ENCODE measurements at places on chromosomes 12 and 14.

GRCh38 chr12:1099158-1099557 lies 108.1 kb downstream of the ERC1 start:
- peaks cover 2% of the 10 kb centered on the region for H3K36me3 ChIP-seq
- no peak for DNase-seq
- H3K27ac ChIP-seq: no peak overlapping the region
- peaks cover 19% of the 10 kb centered on the region for H3K4me1 ChIP-seq
- no peak overlapping the region for H3K4me3 ChIP-seq

DNA sequence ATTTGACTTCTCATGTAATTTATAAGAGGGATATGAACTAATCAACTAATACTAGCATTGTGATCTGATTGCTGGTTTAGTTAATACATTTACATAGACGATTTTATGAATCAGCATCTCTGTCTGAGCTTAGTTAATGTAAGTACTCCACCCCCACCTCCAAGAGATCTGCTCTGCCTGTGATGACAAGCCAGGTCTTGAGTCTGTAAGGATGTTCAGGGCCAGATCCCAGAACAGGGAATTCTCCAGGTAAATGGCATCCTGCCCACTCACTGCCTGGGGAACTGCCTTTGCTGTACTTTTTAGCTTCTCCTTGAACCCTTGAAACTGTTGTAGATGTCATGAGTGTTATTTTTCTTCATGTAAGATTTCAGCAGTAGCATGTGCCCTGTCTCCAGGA lies 289.8 kb downstream of the RGS6 start:
- no peak for DNase-seq
- H3K27ac ChIP-seq: no peak overlapping the region
- no peak overlapping the region for H3K4me3 ChIP-seq
- H3K36me3 ChIP-seq: peaks cover 1% of the 10 kb centered on the region

- no peak overlapping the region for H3K4me3 ChIP-seq
- H3K4me1 ChIP-seq: peaks cover 2% of the 10 kb centered on the region
- DNase-seq: no peak
- H3K27me3 ChIP-seq: no peaks in the 10 kb centered on the region
- H3K27ac ChIP-seq: no peak overlapping the region
Measured at GRCh38 chr14:74691456-74691855, 21.4 kb downstream of the AREL1 start.

DNA sequence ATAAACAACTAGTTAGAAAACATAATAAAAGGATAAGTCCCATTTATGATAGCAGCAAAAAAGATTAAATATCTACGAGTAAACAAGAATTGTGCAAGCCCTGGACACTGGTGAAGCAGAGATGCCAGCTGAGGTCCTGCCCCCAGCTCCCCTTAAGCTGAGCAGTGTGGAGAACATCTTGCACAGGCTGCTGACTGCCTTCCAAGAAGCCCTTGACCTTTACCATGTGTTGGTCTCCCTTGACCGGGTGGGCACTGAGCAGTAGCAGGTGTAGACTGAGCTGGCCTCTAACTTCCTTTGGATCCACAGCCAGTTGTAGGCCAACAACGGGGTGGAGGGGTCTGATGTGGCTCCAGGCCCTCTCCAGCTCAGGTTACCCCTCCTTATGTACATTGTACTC lies 47.7 kb upstream of the PAPLN start:
- no peak overlapping the region for H3K4me3 ChIP-seq
- no peak for DNase-seq
- H3K27ac ChIP-seq: no peak overlapping the region
- H3K4me1 ChIP-seq: no peaks in the 10 kb centered on the region
- H3K27me3 ChIP-seq: no peaks in the 10 kb centered on the region
- peaks cover 30% of the 10 kb centered on the region for H3K36me3 ChIP-seq

- DNase-seq: peak; percentile 44
- peaks cover 37% of the 10 kb centered on the region for H3K27me3 ChIP-seq
- peak within 1 kb of the TSS; percentile 93 for H3K4me3 ChIP-seq
- H3K27ac ChIP-seq: peak within 1 kb of the TSS; percentile 68
Measured at GRCh38 chr14:59870277-59871165, at the start of gene RTN1. Gene RTN1 (minus strand): TSS chr14:59870776. CDS start chr14:59870630, 146 bp downstream.

GRCh38 chr14:55053018-55053417 lies 1.6 kb downstream of the MAPK1IP1L start:
- H3K4me3 ChIP-seq: peak overlapping the region; percentile 95
- peak overlapping the region; percentile 99 for H3K27ac ChIP-seq
- H3K36me3 ChIP-seq: peaks cover 20% of the 10 kb centered on the region
- no peaks in the 10 kb centered on the region for H3K27me3 ChIP-seq
- H3K4me1 ChIP-seq: peaks cover 23% of the 10 kb centered on the region
- DNase-seq: no peak

- DNase-seq: no peak
- peaks cover 22% of the 10 kb centered on the region for H3K27me3 ChIP-seq
- H3K36me3 ChIP-seq: no peaks in the 10 kb centered on the region
- no peak overlapping the region for H3K27ac ChIP-seq
- no peaks in the 10 kb centered on the region for H3K4me1 ChIP-seq
Measured at GRCh38 chr14:75375983-75376382, 51.8 kb upstream of the JDP2 start.

GRCh38 chr12:26205941-26206340 lies 10.6 kb downstream of the SSPN start:
- no peak overlapping the region for H3K27ac ChIP-seq
- H3K4me1 ChIP-seq: no peaks in the 10 kb centered on the region
- no peaks in the 10 kb centered on the region for H3K36me3 ChIP-seq
- H3K4me3 ChIP-seq: no peak overlapping the region

DNA sequence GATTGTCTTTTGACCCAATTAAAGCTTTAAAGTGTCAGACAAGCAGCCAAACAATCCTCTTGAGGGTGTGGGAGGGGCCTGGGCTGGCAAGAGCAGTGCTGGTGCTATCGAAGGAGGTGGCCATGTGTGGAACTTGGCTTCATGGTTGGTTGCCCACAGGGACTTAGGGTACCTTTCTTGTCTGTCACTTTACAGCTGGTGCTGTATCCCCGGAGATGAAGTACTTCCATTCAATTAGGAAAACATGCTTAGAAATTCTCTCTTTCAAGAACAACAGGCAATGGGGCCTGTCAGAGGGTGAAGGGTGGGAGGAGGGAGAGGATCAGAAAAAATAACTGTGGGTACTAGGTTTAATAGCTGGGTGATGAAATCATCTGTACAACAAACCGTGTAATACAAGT lies 86.5 kb downstream of the DAAM1 start:
- H3K4me3 ChIP-seq: no peak overlapping the region
- peaks cover 6% of the 10 kb centered on the region for H3K36me3 ChIP-seq
- H3K27me3 ChIP-seq: no peaks in the 10 kb centered on the region
- no peak overlapping the region for H3K27ac ChIP-seq

DNA sequence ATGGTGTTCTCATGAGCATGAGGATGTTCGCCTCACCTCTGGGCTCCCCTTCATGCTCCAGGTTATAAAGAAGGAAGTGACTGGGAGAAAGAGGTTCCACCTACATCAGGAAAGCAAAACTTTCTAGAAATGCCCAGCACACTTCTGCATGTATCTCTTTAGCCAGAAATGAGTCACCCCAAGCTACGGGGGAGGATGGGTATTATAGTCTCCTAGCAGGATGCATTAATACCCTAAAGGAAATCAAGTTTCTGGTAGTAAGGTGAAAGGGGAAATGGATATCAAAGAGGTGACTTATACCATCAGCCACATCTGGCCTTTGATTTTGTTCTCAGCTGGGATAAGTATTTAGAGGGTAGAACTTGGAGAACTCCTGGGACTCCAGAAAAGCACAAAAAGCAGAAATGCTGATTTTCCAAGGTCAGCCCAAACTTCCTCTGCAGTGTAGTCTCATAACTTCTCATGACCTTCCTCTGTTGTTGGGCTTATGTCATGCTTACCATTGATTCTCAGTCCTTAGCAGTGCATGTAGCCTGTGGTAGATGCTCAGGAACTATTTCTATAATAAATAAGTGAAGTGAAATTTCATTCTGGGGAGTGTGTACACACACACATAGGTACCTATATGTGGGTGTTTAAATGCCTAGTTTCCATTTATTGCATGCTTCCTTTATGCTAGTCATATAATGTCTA lies 209.4 kb upstream of the CRY1 start:
- no peaks in the 10 kb centered on the region for H3K4me1 ChIP-seq
- DNase-seq: no peak
- H3K4me3 ChIP-seq: no peak overlapping the region
- no peak overlapping the region for H3K27ac ChIP-seq
- no peaks in the 10 kb centered on the region for H3K36me3 ChIP-seq

DNA sequence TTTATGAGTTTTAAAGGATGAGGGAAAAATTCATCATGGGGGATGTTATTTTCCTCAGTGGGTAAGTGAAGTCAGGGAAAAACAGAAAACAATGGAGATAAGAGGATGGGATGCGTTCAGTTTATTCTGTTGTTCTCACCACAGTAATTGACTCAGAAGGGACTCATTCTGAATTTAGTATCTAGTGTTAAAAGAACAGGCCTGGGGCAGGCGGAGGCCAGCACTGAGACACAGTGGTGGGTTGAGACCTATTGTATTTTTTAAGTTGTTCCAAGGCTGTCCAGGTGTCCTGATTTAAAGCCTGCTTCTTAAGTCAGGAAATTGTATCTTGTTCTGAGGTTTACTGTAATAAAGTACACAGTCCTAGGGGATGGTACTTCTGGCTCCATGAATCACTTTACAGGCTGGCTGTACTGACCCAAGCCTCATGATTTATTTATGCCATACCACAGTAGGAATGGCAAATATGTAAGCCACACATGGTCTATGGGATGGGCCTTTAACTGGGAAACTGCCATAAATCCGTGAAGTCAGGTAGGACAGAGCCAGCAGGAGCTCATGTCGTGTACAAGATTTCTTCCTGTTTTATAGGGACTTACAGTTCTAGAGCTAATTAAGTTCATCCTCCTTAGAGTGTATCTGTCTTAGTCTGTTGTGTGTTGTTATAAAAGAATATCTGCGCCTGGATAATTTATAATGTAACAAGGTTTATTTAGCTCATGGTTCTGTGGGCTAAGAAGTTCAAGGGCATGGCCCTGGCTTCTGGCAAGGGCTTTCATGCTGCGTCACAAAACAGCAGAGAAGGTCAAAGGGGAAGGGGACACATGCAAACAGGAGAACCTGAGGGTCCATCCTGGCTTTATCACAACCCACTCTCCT lies 244.1 kb downstream of the FBXL14 start:
- peak overlapping the region; percentile 72 for H3K27ac ChIP-seq
- H3K36me3 ChIP-seq: peaks cover 20% of the 10 kb centered on the region
- H3K27me3 ChIP-seq: no peaks in the 10 kb centered on the region
- H3K4me3 ChIP-seq: no peak overlapping the region

- no peaks in the 10 kb centered on the region for H3K27me3 ChIP-seq
- no peak overlapping the region for H3K27ac ChIP-seq
- H3K4me3 ChIP-seq: no peak overlapping the region
Measured at GRCh38 chr12:45596366-45596765, 133.1 kb upstream of the ARID2 start.

DNA sequence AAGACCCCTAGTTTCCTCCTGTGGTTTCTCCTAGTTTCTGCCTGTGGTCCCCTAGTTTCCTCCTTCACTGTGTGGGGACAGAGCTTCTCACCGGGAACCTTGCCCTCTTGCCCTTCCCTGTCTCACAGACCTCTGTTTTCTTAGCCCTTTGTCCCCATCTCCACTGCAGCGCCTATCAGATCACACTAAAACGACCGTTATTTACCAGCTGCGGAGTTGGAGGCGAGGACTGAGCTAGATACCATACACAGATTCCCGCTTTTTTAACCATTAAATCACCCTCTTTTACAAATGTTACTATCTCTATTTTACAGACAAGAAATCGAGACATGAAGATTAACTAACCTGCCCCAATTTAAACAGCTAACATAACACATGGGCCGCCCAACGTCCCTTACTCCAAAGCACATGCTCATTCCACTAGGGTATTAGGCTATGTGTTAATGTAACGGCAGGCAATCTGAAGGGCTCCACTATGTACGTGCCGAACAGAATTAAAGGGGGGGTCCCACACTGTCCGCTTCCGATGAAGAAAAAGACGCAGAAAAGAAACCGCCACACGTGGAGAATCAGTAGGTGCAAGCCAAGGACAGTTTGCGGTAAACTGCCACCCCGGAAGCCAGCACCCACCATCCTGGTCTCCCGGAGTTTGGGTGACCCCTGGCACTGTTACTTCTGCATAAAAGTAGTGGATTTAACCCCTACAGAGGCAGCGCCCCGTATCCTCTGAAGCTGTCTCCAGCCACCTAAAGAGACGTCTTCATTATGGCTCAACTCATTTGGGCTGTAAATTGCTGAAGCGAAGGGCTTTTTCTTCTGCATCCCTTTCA lies 1.9 kb upstream of the FKBP4 start:
- H3K36me3 ChIP-seq: peaks cover 7% of the 10 kb centered on the region
- no peak for DNase-seq
- H3K4me3 ChIP-seq: peak overlapping the region; percentile 65
- H3K27me3 ChIP-seq: peaks cover 59% of the 10 kb centered on the region
- no peak overlapping the region for H3K27ac ChIP-seq

- no peaks in the 10 kb centered on the region for H3K27me3 ChIP-seq
- no peak overlapping the region for H3K27ac ChIP-seq
- DNase-seq: no peak
- peaks cover 32% of the 10 kb centered on the region for H3K4me1 ChIP-seq
- peaks cover 6% of the 10 kb centered on the region for H3K36me3 ChIP-seq
Measured at GRCh38 chr12:11681207-11681606, 31.7 kb downstream of the ETV6 start.

DNA sequence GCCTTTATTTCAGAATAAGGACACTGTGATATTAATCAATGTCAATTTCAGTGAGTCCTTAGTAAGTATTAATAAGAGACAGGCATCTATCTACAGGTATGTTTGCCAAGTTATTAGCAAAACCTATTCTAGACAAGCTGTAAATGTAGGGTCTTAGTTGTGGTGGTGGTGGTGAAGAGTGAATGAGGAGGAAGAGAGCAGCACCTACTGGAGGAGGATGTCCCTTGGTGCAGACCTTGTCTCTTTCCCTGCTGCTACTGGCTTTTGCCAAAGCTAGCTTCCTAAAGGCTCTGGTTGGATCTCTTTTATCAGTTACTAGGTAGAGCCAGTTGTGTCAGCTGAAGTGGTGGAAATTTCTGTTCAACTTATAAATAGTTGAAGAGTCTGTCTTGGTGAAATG lies 304.8 kb upstream of the ATP2B1 start:
- no peak overlapping the region for H3K27ac ChIP-seq
- DNase-seq: no peak
- H3K27me3 ChIP-seq: no peaks in the 10 kb centered on the region
- H3K36me3 ChIP-seq: no peaks in the 10 kb centered on the region
- no peaks in the 10 kb centered on the region for H3K4me1 ChIP-seq

GRCh38 chr12:102051431-102051965 lies 10.3 kb downstream of the WASHC3 start:
- H3K4me3 ChIP-seq: no peak overlapping the region
- no peak for DNase-seq
- H3K27ac ChIP-seq: no peak overlapping the region
- peaks cover 9% of the 10 kb centered on the region for H3K36me3 ChIP-seq

GRCh38 chr12:114697741-114698565 lies 14.0 kb upstream of the TBX3 start:
- peak overlapping the region; percentile 62 for H3K4me3 ChIP-seq
- peak overlapping the region; percentile 82 for H3K27ac ChIP-seq
- H3K27me3 ChIP-seq: peaks cover 100% of the 10 kb centered on the region
- DNase-seq: no peak
- H3K4me1 ChIP-seq: peaks cover 18% of the 10 kb centered on the region
- H3K36me3 ChIP-seq: no peaks in the 10 kb centered on the region

- H3K27ac ChIP-seq: peak overlapping the region; percentile 91
Measured at GRCh38 chr12:48924617-48925303, 532 bp downstream of the FKBP11 start.

- H3K27ac ChIP-seq: no peak overlapping the region
- no peak overlapping the region for H3K4me3 ChIP-seq
- H3K4me1 ChIP-seq: peaks cover 22% of the 10 kb centered on the region
- no peak for DNase-seq
- no peaks in the 10 kb centered on the region for H3K27me3 ChIP-seq
- H3K36me3 ChIP-seq: no peaks in the 10 kb centered on the region
Measured at GRCh38 chr12:47825173-47825639, 5.5 kb upstream of the HDAC7 start.
